Smooth muscle cell of the umbilical artery (primary cell): ENCODE measurements at places on chromosomes 2 and 18. TPM values are rescaled to one million over a fixed set of nuclear protein-coding genes. Genes with fewer than 3 reads are reported as not detected.

The IDH1 gene
- 228 and 311 TPM in 2 replicates for total RNA-seq

The SERPINB3 gene
- not detected in 2 replicates for total RNA-seq

The ACMSD gene
- not detected in 2 replicates for total RNA-seq

The ACKR3 gene
- 0.18 TPM in 1 of 2 replicates, not detected in the other for total RNA-seq

The OR6B2 gene
- total RNA-seq: not detected in 2 replicates

The ADD2 gene
- 0.28 TPM in 1 of 2 replicates, not detected in the other for total RNA-seq

The KCNIP3 gene
- total RNA-seq: 0.30 and 2.3 TPM in 2 replicates

The SERPINB10 gene
- not detected in 2 replicates for total RNA-seq

The CXCR2 gene
- not detected in 2 replicates for total RNA-seq

The POTEJ gene
- total RNA-seq: not detected in 2 replicates

The GREB1 gene
- 0.59 and 0.83 TPM in 2 replicates for total RNA-seq

The OXER1 gene
- not detected in 2 replicates for total RNA-seq

The HOXD8 gene
- 5.3 and 7.7 TPM in 2 replicates for total RNA-seq
